GM04503 (cell line): ENCODE measurements at places on chromosomes 7 and 10.

DNA sequence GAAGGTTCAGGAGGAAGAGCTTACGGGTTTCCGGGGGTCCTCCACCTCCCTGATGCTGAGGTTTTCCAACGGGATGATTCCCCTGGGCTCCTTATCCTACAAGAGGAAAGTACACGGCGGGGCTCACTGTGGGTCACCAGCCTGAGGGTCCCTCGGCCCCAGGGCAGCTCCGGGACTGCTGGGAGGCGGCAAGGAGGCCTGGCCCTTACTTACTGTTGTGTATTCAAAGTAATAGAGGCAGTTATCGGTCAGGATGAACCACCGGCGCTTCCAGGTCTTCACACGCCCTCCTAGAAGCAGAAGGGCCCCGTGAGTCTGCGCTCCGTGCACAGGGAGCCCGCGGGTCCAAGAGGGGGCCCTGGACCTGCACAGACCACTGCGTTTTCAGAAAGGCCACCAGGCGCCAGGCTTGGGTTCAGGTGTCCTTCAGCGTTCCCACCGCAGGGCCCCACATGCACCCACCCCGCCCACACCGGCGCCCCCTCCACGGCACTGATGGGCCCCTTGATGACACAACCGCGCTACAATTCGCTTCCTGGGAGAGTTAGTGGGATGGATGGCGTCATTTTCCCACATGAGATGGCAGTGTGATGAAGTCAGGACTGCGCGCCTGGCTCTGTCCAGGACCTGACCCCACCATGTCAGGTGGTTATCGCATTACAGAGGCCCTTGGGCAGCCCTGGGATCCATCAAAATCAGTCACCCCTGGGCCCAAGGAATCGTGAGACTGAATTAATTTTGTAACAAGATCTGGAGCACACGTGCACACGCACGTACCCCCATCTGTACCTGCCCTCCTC, 106.7 kb downstream of the CYTH3 start:
- no peak for DNase-seq

GRCh38 chr10:3207351-3207750, 34.8 kb upstream of the PITRM1 start:
- no peak for DNase-seq

- DNase-seq, result no peak
These were observed 265.9 kb downstream of the NEBL start for GRCh38 chr10:20631229-20631628.

GRCh38 chr7:25117226-25118047, 7.6 kb downstream of the CYCS start:
- no peak for DNase-seq

- DNase-seq, result no peak
These were observed 43.5 kb upstream of the ZMIZ1 start for GRCh38 chr10:79025199-79025832.

DNA sequence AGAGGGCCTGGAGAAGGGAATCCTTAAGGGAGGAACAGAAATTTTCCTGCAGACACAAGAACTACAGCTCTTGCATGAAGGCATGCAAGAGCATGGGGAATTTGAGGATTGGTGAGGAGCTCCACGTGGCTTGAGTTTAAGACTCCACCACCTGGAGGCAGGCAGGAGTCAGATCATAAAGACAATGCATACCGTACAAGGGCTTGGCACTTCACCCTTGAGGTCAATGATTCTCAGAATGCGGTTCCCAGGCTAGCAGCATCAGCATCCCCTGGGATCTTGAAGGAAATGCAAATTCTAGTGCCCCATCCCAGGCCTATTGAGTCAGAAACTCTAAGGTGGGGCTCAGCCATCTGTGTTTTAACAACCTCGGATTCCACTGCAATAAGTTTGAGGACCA, 143.8 kb downstream of the C7orf25 start:
- DNase-seq, result no peak

DNA sequence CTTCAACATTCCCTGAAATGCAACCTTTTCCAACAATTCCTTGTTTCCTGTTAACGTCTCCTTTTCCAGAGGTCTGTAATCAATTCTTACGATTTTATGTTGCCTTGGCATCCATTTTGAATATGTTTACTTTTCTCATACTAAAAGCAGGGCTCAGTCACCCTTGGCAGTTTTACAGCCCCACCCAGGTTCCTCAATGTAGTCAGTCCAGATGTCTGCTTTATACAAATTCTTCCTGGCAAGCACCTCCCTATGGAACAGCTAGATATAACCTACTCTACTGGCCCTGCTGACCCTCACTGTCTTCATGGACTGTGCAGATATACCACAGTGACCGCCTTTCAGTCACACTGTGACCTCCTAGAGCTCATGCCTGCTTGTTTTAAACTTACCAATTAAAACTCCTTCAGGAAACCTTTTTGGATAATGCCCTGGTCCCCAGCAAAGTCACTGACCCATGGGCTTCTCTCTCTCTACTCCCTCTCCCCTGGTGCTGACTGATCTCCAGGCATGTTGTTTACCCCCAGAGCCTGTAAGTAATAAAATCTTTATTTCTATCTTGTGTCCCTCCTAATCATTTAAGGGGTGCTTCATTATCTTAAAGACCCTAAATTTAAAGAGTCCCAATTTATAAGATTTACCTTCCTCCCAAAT, 147.1 kb upstream of the STEAP1 start:
- no peak for DNase-seq

- DNase-seq, result no peak
These were observed 30.9 kb downstream of the FAM20C start for GRCh38 chr7:223118-223800.

GRCh38 chr10:119670717-119671116, 19.5 kb downstream of the BAG3 start:
- no peak for DNase-seq

- DNase-seq, result no peak
These were observed 23.6 kb downstream of the PDIA4 start for GRCh38 chr7:149004405-149005370.

GRCh38 chr7:151385626-151386300, 24.1 kb downstream of the WDR86 start:
- DNase-seq, result no peak

DNA sequence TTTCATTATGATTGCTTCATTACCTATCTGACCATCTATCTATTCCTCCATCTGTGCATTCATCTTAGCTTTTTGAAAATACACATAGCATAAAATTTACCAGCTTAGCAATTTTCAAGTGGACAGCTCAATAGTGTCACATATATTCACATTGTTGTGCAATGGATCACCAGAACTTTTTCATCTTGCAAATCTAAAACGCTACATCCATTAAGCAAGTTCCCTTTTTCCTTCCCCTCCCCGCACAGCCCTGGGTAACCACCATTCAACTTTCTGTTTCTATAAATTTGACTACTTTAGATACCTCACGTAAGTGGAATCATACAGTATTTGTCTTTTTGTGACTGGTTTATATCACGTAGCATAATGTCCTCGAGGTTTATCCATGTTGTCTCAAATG, 78.0 kb upstream of the ADRB1 start:
- no peak for DNase-seq

- DNase-seq, result peak; percentile 1
These were observed 3.1 kb downstream of the CNPY1 start for GRCh38 chr7:155543011-155543876.

DNA sequence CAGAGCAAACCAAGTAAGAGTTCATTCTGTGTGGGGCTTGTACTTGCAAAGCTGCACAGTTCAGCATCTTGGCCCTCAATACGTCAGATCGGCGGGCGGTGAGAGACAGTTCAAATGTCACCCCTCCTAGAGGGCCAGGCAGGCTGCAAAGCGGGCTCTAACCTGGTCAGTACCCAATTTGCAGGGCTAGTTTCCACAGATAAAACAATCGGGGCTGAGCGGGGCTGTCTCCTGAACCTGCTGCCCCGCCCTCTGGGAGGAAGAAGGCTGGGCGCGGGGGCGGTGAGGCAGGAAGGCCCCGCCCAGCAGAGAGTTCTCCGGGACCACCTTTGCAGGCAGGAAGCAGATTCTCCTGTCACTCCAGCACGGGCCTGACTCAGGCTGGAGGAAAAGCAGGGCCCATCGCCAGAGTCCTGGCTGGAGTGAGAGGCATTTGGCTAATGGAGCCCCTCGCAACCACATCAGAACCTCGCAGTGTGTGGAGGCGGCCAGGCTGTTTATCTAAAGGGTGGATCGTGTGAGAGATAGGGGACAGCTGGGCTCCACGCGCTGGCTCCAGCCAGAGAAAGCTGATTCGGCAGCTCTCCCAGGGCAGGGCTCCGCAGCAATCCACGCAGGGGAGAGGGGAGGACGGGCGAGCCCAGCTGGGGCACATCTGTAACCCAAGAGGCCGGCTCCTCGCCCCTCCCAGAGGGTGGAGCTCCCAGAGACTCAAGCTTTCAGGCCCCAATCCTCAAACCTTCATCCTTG, 83.1 kb downstream of the SH3PXD2A start:
- peak; percentile 71 for DNase-seq

GRCh38 chr10:34590793-34591192, 224.3 kb downstream of the PARD3 start:
- no peak for DNase-seq

- no peak for DNase-seq
These were observed 91.3 kb upstream of the PRKG1 start for GRCh38 chr10:50982989-50983388.

GRCh38 chr7:103710247-103710646, 264.2 kb upstream of the SLC26A5 start:
- no peak for DNase-seq

GRCh38 chr10:114915294-114915693, 22.7 kb upstream of the TRUB1 start:
- DNase-seq, result no peak

GRCh38 chr7:17044861-17045260, 163.1 kb upstream of the AGR3 start:
- no peak for DNase-seq

GRCh38 chr10:107579970-107580369, 415.5 kb upstream of the SORCS1 start:
- DNase-seq, result no peak

DNA sequence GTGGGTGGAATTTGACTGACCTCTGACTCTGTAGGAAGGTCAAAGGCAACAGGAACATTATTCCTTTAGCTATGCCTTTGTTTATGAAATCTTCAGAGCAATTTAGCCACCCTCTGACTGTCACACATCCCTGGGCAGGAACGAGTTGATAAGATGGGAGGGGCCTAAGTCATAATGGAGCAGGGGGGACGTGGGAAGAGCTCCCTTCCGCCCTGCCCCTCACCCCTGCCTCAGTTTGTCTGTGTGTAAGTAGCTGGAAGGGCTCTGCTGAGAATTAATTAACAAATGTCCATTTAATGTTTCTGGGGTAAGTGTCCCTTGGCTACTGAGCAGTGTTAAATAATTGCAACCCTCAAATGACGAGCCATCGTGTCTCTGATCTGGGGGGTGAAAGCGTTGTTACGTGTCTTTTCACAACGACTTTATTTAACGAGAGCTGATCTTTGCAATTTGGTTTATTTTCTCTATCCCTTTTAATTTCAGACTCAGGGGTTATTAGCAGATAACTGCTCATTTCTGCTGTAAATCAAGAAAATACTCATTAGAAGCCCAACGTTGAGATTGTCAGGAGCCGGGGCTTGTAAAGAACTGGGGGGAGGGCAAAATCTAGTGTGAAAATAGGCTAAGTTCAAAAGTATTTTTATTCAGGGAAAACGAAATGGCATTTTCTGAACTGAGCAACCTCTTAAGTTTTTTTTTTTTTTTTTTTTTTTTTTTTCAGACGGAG, 12.5 kb upstream of the UNCX start:
- DNase-seq, result no peak

DNA sequence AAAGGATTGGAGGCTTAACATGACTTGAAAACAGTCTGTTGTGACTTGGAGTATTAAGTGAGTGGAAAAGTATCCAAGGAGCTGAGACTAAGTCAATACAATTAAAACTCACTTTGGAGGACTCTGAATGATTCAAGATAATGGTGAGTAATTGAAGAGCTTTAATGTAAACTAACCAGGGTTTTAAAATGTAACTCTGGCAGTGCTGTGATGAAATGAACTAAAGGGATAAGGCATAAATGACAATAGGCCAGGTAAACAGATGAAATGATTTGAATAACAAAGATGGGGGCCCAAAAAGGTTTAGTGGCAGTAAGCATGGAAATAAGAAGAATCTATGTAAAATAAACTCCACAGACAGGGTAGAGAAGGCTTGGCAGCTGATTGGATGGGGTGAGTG, 316.5 kb upstream of the CACNA2D1 start:
- no peak for DNase-seq

DNA sequence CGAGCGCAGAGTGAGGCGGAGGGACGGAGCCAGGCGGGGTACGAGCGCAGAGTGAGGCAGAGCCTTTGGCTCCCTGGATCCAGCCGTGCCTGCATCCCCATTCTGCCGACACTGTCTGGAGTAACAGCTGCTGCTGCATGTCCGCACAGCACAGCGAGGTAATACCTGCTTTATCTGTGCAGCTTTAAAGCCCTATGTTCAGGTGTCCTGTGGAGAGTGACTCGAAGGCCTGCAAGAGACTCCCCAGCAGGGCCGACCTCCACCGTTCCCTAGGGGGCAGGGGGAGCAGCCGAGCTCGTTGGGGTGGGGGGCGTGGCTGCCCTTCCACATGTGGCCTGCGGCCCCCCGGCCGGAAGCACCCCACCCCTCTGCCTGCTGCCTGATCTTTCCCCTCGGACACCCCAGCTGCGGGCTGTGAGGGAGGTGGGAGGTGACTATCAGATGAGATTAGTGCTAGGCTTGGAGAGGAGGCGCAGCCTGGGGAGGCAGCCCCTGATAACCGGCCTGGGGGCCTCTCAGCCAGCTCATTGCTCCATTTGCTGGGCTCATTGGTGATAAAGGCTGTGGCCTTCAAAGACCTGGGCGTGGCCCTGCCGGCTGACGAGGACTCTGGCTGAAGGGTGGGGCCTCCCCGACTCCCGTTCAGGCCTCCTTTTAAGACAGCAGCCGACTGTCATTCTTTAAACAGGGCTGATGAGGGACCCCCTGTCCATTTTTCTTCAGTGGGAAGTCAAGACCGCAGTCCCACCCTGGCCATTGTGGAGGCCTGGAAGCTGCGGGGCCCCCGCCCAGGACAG, 8.0 kb downstream of the VENTX start:
- no peak for DNase-seq

DNA sequence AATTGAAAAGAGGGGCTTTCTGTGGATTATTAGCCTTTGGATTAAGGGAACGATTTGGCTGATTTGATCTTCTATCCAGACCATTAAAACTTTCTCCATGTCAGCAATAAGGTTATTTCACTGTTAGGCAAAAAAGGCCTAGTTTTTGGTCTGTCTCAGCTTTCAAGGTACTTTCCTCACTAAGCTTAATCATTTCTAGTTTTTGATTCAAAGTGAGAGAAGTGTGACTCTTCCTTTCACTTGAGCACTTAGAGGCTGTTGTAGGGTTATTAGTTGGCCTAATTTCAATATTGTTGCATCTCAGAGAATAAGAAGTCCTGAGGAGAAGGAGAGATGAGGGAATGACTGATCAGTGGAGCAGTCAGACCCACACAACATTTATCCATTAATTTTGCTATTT, 596.0 kb upstream of the TPK1 start:
- DNase-seq, result no peak

- DNase-seq, result no peak
These were observed 39.8 kb downstream of the ZEB1 start for GRCh38 chr10:31358688-31359330.
